ENCODE measurements at places on chromosomes 4 and X. TPM values are rescaled to one million over a fixed set of nuclear protein-coding genes. Genes with fewer than 3 reads are reported as not detected.

FOXR2 gene
- not detected for total RNA-seq

C4orf54 gene
- total RNA-seq, result not detected

BMPR1B gene
- total RNA-seq, result 1.2 TPM

XK gene
- total RNA-seq, result 0.26 TPM

IL2RG gene
- total RNA-seq, result not detected

ODAPH gene
- total RNA-seq, result 0.17 TPM

ARHGAP6 gene
- 0.81 TPM for total RNA-seq

MAGEA9B gene
- total RNA-seq, result not detected

SOX3 gene
- total RNA-seq, result 0.78 TPM

CDKL5 gene
- 0.35 TPM for total RNA-seq

TRAM1L1 gene
- 6.8 TPM for total RNA-seq

BRS3 gene
- total RNA-seq, result not detected

AMBN gene
- not detected for total RNA-seq

WAS gene
- not detected for total RNA-seq

GATA1 gene
- total RNA-seq, result not detected

FHDC1 gene
- 2.8 TPM for total RNA-seq

ANK2 gene
- 8.3 TPM for total RNA-seq

FAM47E gene
- total RNA-seq, result not detected

CSAG3 gene
- total RNA-seq, result not detected

RPS6KA6 gene
- total RNA-seq, result 4.0 TPM

CPLX1 gene
- 0.20 TPM for total RNA-seq
